ENCODE measurements at places on chromosomes 4 and X. TPM values are rescaled to one million over a fixed set of nuclear protein-coding genes. Genes with fewer than 3 reads are reported as not detected.

LONRF3 gene
- 9.5 TPM for total RNA-seq

SGMS2 gene
- 15.6 TPM for total RNA-seq

DNA sequence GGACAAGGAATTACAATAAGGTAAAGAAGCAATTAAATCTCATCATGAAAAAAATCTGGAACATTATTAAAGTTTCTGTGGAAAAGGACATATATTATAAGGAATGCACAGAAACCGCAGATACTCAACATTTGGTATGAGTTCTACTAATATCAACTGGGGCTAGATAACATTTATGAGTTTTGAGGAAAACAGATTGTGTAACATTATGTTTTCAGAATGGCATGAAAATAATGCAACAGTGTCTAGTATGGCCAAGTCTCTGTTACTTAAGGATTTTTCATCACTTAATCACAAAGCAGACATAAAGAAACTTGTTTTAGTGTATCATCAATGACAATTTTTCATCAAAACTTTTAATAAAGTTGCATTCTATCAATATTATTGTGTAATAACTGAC, 785.0 kb downstream of the GLUD2 start:
- no peak for DNase-seq

DNA sequence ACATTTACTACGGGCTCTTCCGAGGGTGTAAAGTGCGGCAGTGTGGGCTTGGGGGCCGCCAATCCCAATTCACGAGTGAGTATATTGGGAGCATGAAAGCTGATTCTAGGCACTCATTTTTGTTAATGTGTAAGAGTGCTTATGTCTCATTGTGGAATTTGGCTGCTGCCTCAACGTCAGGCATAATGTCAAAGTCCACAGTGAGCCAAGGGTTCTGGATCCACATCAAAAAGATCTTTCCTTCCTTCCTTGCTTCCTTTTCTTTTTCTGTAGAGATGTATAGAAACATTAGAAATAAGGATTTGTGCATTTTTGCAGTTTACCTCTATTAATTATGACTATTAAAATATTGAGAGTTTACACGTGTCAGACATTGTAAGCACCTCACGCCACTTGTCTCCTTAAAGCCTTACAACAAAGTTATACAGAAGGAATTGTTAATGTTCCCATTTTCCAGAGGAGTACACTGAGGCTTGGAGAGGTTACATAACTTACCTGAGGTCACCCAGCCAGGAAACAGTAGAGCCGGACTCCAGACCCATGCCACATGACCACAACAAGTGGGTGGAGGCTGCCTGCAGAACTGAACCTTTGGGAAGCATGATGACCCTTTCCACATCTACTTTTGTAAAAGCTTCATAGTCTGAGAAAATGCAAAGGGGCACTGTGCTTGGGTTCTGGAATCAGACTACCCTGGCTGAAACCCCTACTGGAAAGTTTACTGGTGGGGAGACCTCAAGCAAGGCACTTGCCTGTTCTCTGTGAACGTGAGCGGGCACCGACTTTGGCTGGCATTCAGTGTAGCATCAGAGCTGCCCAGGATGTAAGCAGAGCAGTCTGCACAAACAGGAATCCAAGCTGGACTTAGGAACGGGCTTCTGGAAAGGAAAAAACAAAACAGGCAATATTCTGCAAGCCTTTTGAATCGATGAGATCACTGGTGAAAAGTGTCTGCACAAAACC, 761 bp downstream of the CLRN2 start:
- DNase-seq = peak; percentile 85

All from left lobe of liver (tissue), 2 donors.